ENCODE measurements at places on chromosomes 7 and 10. TPM values are rescaled to one million over a fixed set of nuclear protein-coding genes. Genes with fewer than 3 reads are reported as not detected.

TUBB8 gene
- 0.10 TPM for polyA plus RNA-seq

LBX1 gene
- not detected for polyA plus RNA-seq

SLC16A9 gene
- 0.05 TPM for polyA plus RNA-seq

NOS3 gene
- 1.3 TPM for polyA plus RNA-seq

ARL3 gene
- polyA plus RNA-seq: 8.1 TPM

FOXP2 gene
- polyA plus RNA-seq: 0.66 TPM

DNA sequence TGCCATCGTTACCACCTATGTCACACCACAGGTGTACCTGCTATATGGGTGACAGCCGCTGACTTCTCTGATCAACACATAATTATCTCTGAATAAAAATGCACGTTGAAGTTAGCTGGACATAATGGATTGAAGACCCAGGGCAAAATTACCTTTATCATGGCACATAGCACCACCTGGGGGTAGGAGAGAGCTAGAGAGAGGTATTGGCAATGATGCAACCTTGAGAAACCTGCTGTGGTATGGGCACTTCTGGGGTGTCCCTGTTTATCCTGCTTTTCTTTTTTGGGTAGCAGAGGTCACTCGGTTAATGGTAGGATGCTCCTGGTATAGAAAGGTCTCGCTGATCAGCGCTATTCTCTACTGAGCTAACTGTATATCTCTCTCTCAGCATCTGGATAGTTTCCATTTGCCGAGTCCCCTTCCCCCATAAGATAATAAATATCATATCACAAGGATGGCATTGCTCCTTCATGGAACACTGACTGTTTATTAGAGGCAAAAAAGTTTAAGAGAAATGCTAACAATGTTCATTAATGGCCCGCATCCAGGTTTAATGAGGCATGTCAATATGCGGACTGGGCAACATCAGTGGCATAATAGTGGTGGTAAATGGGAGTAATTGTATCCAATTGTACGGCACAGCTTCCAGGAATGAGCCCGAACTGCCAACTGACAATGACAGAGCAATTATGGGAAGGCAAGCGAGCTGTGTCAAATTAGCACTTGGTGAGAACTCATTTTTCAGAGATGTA is 323.1 kb downstream of the TFEC start:
- no peak for DNase-seq

DNA sequence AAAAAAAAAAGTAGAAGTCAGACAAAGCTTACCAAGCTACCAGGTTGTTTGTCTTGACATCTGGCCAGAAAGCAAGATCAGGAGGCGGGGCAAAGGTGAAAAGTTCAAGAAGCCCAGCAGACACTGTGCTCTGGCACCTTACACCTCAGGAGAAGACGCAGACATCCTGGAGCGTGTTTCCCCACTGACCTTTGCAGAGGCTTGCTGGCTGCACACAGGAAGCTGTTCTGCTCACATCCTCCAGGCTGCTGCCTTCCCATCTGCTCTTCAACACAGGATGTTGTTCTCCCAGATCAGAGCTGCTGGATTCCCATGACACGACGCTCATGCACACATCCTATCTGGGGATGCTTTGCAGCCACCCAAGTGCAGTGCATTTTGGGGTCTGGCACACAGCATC is 174.4 kb upstream of the KIAA1217 start:
- DNase-seq: no peak

GRCh38 chr10:47260505-47261111 is 39.4 kb upstream of the GDF10 start:
- no peak for DNase-seq

DNA sequence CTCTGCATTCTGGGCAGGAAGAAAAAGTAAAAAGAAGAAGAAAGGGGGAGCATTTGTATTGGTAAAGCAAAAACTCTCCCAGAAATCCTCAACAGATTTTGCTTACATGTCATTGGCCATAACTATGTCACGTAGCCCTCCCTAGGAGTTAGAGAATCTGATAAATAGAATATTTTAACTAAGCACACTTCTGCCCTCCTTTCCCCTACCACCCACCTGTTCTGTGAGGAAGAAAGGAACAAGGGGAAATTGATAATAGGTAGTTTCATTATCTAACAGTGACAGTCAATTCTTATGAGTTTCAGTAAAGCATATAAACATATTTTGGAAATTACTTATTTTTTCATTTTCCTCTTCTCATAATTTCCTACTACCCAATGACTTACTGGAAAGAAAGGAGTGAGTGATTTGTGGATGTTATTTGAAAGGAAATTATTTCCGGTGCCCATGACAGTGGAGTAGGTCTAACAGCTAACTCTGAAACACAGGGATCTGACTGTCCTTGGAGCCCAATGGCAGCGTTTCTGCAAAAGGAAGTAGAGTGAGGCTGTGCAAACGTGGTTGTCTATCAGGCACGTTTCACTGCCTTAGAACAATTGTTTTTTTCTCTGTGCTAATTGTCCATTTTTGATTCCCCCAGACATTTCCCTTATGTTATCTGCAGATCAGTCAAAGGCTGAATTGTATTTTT is 128.6 kb upstream of the MDFIC start:
- no peak for DNase-seq

GRCh38 chr10:96830511-96831199 is 1.4 kb upstream of the LCOR start:
- no peak for DNase-seq

DNA sequence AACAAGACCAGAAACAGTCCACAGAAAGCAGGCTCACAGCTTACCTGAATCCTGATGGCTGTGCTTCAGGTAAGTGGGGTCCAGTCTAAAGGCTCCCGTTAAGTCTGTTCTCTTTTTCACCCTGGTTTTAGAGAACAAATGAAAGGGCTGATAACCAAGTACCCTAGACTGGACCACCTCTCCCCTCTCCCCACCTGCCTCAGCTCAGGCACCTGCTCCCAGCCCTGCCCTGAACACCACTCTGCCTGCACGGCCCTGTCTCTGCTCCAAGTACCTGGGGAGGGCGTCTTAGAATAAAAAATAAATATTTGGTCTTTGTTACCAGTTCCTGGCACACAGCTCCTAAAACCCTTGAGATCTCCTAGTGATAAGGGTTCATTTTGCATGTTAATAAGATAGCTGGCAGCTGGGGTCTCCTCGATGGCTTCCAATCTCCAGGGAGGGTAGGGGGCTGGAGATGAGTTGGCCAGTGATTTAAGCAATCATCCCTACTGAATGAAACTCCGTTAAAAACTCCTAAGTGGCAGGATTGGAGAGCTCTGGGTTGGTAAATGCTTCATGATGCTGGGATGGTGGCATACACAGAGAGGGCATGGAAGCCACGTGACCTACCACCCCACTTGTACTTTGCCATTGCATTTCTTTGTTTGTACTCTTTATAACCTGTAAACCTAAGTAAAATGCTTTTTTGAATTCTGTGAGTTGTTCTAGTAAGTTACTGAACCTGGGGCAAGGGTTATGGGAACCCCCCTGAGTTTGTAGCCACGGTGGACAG is 29.8 kb upstream of the FIGNL1 start:
- no peak for DNase-seq

- peak; percentile 68 for DNase-seq
Measured at GRCh38 chr10:91632671-91633550, at the start of gene PPP1R3C. Gene PPP1R3C, minus strand, starts transcription at chr10:91633071. Its CDS starts 102 bp downstream, at chr10:91632969.
